ENCODE measurements at places on chromosomes 3 and 15.

- peak; percentile 38 for DNase-seq
Observed at GRCh38 chr3:142857056-142857455, 31.8 kb downstream of the PCOLCE2 start.

GRCh38 chr3:97952280-97952679 is 20.0 kb downstream of the RIOX2 start:
- DNase-seq: peak; percentile 56

- DNase-seq: no peak
Observed at GRCh38 chr3:87270908-87271700, 5.3 kb downstream of the POU1F1 start.

DNA sequence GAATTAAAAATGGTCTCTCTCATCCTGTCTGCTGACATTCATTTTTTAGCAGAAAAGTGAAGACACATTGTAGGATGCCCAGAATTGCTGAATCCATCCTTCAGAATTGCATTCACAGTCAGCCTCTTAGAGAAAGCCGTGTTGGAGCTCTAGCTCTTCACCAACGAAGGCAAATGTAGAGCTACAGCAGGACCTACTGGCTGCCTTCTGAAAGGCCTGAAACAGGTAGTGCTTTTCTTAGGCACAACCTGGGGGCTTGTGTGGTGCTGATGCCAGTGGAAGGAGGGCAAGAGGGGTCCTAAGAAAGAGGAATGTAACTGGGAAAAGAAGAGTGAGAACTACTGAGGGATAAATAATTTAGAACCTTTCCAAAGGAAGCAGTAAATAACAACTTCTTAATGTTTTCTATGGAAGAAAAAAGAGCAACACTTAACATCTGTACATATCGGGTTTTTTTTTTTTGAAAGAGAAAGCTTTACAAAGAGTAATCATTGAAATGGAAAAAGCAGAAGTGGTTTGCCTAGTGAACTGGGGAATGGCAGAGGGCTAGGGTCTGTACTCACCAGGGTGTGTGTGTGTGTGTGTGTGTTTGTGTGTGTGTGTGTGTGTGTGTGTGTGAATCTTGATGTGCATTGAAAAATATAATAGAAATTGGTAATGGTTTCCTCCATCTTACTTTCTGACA is 297.8 kb downstream of the SATB1 start:
- DNase-seq: no peak

DNA sequence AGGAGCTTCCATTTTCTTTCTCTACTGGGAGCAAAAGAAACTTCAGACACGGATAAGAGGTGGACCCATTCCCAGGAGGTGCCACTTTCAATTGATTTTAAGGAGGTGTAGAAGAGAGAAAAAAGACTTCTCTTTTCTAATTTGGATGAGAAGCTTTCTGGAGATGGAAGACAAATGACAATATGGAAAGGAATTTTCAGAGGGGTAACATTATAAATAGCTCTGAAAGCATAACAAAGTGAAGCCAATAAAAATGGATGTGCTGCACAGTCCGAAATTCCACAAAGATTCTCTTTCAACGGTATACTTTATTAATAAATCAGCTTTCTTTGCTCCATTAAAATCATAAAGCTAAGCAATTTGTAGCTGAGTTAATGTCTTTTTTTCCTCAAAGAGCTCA is 607.2 kb upstream of the MDFIC2 start:
- no peak for DNase-seq

DNA sequence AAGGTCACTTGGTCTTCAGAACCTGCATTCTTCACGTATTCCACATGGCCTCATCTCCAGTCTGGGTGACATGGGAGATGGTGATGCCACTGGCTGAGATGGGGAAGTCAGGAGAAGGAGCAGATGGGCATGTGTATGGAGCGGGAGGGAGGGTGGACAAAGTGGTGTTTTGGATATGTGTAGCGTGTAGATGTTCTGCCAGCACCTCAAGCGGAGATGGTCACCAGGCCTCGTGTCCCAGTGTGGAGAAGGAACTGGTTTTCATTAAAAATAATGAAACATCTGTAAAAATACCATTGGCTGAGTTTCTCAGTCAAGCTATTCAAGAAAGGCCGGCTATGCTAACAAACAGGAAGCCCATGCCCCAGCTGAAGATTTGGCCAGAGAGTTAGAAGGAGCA is 26.2 kb downstream of the LARP6 start:
- DNase-seq: no peak

DNA sequence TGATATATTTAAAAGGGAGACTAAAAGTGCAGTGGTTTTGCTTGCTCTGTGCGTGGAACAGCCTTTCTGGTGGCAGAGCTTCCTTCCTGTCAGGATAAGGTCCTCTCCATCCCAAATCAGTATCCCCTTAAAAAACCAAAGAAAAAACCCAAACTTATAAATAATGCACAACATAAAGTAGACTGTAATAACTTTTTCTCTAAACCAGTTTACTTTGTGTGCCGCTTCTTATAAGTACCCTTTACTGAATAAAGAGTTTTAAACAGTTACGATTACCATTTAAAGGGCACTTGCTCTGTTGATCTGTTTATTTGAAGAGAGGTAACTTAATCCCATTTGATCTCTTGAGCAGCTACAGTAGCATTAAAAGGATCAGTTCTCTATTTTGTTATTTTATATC is 2.5 kb downstream of the PIK3CA start:
- DNase-seq: no peak

DNA sequence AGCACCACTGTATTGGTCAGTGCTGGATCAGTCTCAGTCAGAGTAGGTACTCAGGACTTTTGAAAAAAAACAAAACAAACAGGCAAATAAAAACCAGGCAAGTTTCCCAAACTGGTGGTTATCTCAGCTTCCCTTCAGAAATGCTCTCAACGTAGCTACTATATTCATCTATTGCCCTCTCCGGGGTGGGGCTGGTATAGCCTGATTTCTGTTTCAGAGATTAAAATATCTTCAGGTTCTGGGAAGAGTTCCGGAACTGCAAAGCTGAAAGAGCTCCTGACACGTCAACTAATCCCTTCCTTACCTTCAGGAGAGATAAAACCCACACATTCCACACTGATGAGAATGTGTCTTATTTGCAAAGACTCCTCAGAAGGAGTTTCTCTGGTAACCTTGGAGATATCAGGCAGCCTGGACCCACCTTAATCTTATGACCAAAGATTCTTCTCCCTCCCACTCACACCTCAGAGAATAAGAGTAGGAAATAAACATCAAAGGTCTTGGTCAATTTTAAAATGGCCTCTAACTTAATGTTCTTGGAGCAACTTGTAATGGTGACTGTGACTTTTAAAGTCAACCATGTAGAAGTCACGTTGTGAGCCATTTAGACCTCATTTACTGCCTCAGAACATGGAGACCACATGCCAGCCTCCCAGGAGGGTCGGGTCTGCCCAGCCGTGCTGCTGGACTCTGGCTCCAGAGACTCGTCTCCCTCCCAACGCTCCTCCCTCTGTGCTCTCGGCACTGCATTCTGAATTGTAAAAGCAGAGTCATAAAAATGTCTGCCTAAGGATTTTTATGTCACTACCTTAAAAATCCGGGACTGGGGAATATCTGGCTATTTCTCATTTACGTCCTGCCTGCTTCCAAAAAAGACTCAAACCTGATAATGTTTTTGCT is 53.8 kb downstream of the CDCP1 start:
- peak; percentile 88 for DNase-seq

- DNase-seq: peak; percentile 8
Observed at GRCh38 chr3:14290631-14291385, 111.6 kb upstream of the SLC6A6 start.

- DNase-seq: no peak
Observed at GRCh38 chr3:128433837-128434165, 32.9 kb downstream of the DNAJB8 start.

- DNase-seq: peak; percentile 100
Observed at GRCh38 chr15:100721758-100722550, 119.6 kb downstream of the ASB7 start.

DNA sequence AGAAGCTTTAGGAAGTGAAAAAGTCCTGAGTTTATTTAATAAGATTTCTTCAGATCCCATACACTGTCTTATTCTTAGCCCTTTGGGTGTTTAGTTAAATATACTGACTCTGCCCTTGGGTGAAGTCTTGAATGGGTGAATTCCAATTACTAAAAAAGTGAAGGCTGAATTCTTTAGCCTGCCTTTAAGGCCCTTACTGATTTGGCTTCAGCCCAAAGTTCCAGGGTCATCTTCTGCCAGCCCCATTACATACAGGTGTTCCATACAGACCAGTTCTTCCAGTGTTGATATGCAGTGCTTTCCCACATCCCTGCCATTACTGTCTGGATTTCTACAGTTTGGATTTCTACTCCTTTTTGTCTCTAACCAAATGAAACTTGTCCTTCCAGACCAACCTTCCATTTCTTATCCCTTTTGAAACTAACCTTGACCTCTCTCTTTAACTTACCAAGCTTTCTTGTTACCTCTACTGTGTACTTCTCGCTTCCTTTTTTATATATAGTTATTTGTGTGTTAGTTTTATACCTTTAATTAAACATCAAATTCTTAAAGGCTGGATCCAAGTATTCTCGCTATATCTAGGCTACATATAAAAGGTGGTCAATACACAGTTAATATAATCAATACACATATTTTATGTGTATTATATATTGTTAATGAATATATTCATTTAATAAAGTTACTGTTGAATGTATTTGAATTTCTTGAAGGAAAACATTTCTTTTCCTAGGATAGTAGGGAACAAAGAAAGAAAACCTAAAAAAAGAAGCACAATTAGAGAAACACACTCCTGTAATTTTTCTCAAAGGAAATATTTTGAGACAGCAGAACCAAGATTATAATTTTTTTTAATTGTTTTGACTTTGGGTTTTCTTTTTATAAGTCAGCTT is 15.0 kb downstream of the MBNL1 start:
- DNase-seq: no peak

DNA sequence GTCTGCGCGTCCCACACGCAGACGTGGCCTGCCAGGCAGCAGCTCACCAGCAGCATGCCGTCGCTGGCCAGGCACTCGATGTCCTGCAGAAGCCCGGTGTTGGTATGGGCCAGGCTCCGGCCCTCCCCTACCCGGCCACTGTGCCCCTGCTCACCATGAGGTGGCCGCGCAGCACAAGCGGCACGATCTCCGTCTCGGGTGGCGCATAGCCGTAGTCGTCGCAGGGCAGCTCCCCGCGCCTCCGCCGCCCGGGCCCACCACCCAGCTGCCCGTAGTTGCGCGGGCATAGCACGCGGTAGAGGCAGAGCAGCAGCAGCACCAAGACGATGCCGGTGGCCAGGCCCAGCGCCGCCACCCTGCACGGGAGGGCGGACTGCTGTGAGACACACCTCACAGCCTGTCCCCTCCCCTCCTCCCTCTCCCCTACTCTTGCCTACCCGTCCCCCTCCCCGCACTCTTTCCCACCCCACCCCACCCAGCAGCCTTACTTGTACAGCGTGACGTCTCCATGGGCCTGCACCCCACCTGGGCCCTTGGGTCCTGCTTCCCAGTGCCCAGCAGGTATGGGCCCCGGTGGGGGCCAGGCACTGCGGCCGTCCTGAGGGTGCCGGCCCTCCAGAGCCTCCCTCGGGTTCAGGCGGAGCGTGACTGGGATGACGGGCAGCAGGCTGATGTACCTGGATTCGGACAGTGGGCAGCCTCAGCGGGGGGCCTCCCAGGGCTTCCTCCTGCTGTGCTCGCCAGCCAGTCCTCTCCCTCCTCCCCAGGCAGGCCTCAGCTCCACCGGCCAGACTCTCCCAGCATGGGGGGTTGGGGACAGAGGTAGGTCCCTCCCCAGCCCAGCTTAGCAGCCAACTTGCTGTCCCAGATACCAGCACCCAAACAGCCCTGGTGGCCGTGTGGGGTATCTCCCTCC is 37.6 kb downstream of the PTPN23 start:
- DNase-seq: no peak

DNA sequence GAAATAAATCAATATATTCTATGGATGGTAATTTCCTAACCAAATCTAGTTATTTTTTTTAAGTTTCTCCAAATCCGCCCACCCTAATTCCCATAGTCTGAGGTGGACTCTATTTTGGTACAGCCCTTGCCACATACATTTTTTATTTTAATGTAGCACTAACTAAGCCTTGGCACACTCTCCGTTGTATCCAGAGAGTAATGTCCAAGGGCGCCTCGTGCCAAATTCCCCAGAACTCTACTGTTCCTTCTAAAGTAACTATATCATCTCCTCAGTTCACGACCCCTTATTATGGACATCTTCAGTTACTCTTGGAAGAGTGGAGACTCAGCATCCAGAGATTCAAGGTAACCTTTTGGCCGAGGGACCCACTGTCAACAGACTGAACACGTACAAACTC is 1.3 kb downstream of the VGLL3 start:
- no peak for DNase-seq

Measured in HFFc6 (cell line).